Osteoblast (primary cell): ENCODE measurements at places on chromosomes 2 and 18.
A peak's percentile ranks its signal among the peaks of the same experiment; 100 is the strongest.

DNA sequence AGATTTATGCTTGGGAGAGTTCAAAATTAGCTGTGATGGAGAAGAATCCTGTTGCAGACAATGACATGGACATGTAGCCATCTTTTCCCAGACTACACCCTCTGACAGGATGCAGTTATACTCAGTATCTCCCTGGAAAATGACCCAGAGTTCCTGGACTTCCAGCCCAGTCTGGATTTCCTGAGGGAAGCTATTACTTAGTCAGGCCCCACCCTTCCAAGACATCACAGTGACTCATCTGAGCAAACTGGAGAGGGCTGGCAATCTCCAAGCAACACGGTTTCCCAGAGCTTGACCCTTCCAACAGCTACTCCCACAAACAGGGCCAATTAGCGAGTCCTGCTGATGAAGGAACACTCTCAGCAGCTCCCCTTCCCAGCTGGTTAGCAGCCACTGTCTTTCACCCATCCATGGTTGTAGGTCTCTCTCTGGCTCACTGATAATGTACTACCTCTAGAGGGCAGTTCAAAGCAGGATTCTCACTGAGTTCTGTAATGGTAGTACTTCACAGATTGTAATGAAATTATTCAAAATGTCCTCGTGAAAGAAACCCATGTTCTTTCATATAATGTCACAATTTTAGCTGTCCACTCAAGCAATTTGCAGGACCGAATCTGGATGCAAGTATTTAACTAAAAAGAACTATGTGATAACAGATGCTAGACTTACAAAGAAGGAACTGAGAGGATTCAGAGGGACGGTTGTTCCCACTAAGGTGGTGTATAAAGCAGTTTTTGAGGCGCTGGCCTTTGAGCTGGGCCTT, 110.2 kb downstream of the MDH1 start:
- DNase-seq = peak; percentile 82

DNA sequence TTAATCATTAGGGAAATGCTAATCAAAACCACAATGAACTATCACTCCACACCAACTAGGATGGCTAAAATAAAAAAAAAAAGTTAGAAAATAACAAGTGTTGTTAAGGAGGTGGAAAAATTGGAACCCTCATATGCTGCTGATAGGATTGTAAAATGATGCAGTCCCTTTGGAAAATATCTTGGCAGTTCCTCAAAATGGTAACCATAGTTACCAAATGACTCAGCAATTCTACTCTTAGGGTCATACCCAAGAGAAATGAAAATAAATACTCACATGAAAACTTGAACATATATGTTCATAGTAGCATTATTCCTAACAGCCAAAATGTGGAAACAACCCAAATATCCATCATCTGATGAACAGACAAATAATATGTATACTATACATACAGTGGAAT, 15.7 kb upstream of the ACVR2A start:
- no peak for DNase-seq

- no peak for DNase-seq
These were observed 83.2 kb upstream of the DTNB start for GRCh38 chr2:25756536-25756935.

DNA sequence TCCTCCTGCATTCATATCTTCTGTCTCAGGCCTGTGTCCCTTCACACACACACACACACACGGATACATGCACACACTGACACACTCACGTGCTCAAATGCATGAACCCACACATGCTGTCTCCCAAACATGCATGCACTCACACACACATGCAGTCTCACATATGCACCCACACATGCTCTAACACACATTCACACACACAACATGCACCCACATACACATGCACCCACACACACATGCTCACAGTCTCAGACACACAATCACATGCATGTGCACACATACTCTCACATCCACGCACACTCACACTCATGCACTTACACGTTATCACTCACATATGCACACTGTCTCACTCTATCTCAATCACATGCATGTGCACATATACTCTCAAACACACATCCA, 1.9 kb upstream of the CD226 start:
- no peak for DNase-seq

GRCh38 chr2:174446531-174446930, 40.3 kb downstream of the GPR155 start:
- DNase-seq = no peak

DNA sequence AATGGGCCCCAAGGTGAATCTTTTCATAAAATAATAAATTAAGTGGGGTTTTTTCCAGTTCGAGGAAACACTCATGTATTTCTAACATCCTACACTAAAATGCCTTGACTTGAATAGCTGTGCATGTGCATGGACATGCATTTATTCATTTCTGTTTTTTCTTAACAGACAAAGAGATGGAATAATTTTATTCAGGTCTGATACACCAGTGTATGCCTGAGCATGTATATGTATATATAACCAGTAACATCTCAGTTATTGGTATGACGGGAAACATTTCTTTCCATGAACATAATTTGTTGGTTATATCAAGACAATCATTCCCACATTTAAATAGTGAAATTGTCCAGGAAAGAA, 468.7 kb upstream of the TNP1 start:
- no peak for DNase-seq

- DNase-seq = peak; percentile 1
These were observed 24.5 kb upstream of the MMADHC start for GRCh38 chr2:149612122-149612521.

DNA sequence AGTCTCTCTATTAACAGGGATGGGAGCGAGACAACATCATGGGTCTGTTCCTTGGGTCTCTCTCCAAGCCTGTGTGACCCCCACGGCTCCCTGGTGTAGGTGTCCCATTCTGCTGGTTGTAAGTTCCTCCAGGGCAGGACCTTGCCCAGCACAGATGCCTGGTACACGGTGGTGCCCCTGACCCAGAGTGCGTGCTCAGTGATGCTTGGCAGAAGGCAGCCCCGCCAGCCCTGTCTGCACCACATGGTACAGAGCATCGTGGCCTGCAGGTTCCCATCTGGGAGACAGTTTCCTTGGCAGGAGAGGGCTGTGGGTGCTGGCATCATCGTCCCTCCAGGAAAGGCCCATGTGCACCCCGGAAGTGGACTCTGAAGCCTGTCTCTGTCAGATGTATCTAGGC, 249.0 kb downstream of the KLHL29 start:
- DNase-seq = peak; percentile 51

DNA sequence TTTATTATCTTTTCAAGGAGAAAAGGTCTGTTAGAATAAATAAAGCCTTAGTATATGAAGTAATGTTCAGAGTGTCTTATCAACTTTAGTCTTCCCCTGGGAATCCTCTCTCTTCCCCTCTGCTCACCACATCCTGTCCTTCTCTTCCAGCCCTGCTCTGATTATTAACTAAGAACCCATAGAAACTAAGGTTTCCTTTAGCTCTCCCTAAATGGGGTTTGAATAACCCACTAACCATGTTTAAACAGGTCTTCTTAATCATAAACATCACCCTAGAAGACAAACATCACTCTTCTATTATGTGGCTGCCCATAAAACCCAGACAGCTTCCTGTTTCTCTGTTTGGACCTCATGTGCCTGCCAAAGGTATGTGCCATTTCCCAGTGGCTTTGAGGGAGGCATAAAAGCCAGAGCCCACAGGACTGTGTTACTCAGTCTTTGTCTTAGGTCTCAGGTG, 50.1 kb downstream of the SLC14A1 start:
- DNase-seq = no peak

DNA sequence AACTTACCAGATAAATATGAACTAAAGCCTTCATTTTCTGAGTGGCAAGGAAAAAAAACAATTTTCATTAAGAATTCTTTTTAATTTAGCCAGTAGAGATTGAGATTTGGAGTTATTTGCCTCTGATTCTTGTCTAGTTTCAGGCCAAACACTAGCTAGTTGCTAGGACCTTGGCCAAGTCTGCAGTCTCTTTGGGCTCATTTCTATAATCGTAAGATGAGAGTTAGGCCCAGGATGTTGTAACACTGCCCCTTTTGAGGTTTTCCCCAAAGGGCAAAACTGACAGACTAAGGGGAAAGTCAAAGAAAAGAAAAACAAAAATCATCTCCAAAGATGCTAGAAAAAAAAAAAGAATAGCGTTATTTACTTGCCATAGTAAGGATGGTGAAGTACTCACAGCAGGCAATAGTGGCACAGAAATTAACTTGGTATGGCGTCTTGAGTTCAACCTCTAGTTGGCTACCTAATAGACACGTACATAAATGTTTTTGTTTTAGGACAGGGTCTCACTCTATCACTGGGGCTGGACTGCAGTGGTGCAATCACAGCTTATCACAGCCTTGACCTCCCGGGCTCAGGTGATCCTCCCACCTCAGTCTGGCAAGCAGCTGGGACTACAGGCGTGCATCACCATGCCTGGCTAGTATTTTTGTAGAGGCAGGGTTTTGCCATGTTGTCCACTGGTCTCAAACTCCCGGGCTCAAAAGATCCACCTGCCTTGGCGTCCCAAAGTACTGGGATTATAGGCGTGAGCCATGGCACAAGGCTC, 23.0 kb upstream of the ADAM17 start:
- DNase-seq = no peak

GRCh38 chr2:230435431-230435830, 19.4 kb downstream of the SP100 start:
- DNase-seq = no peak

DNA sequence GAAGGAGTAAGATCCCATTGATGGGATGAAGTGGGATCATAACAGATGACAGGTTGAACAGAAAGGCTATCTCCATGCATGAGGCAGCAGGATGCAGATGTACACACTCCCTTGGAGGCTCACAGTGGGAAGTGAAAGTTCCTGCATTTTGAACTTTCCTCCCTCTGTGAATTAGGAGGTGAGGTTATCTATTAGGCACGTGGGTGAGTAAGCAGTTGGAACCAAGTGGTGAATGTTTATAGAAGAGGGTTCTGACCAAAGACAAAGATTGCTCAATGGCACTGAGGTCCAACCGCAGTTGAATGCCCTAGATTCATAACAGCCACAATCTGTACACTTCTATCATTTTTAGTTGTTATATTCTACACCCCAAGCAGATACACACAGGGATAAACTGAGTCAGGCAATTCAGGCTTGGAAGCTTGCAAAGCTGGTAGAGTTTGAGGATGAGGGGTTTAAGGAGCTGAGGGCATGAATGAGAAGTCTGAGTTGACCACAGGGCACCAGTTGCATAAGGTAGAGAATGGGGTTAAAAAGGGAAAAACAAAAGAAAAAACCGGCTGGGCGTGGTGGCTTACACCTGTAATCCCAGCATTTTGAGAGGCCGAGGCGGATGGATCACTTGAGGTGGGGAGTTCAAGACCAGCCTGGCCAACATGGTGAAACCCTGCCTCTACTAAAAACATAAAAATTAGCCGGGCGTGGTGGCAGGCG, 7.1 kb upstream of the KCMF1 start:
- no peak for DNase-seq

GRCh38 chr18:21820033-21820810, 79.6 kb downstream of the MIB1 start:
- peak; percentile 57 for DNase-seq
